ENCODE measurements at places on chromosomes 6 and 20. TPM values are rescaled to one million over a fixed set of nuclear protein-coding genes. Genes with fewer than 3 reads are reported as not detected.

COX4I2 gene
- not detected for total RNA-seq

HCK gene
- not detected for total RNA-seq

ECT2L gene
- under 0.01 TPM for total RNA-seq

CCN6 gene
- 0.16 TPM for total RNA-seq

MDFI gene
- 13.7 TPM for total RNA-seq

LHFPL5 gene
- total RNA-seq = not detected

RIPPLY2 gene
- not detected for total RNA-seq

PLCB4 gene
- total RNA-seq = not detected

PAQR8 gene
- 2.8 TPM for total RNA-seq

PROKR2 gene
- not detected for total RNA-seq

HTR1E gene
- not detected for total RNA-seq

ZC2HC1B gene
- not detected for total RNA-seq

CHMP4B gene
- 41.2 TPM for total RNA-seq

EDN1 gene
- total RNA-seq = 111 TPM

NINL gene
- total RNA-seq = 3.2 TPM

DTD1 gene
- 58.3 TPM for total RNA-seq

EPPIN gene
- total RNA-seq = not detected

MANEA gene
- total RNA-seq = 15.2 TPM

MMP24 gene
- 0.16 TPM for total RNA-seq

XKR7 gene
- not detected for total RNA-seq

PRR18 gene
- total RNA-seq = not detected

SLC17A1 gene
- total RNA-seq = not detected

KCNK15 gene
- total RNA-seq = 1.1 TPM

GMNN gene
- total RNA-seq = 11.0 TPM

SAMD10 gene
- total RNA-seq = 2.4 TPM

ENPP3 gene
- 0.81 TPM for total RNA-seq

RBPJL gene
- total RNA-seq = not detected

IPCEF1 gene
- not detected for total RNA-seq

TBX18 gene
- 45.5 TPM for total RNA-seq

CLPSL2 gene
- not detected for total RNA-seq

MAP7 gene
- 0.90 TPM for total RNA-seq

ADGB gene
- total RNA-seq = not detected
